ENCODE measurements at places on chromosomes 3 and 15.

- no peak for DNase-seq
Observed at GRCh38 chr3:191966556-191966955, 505.6 kb downstream of the PYDC2 start.

DNA sequence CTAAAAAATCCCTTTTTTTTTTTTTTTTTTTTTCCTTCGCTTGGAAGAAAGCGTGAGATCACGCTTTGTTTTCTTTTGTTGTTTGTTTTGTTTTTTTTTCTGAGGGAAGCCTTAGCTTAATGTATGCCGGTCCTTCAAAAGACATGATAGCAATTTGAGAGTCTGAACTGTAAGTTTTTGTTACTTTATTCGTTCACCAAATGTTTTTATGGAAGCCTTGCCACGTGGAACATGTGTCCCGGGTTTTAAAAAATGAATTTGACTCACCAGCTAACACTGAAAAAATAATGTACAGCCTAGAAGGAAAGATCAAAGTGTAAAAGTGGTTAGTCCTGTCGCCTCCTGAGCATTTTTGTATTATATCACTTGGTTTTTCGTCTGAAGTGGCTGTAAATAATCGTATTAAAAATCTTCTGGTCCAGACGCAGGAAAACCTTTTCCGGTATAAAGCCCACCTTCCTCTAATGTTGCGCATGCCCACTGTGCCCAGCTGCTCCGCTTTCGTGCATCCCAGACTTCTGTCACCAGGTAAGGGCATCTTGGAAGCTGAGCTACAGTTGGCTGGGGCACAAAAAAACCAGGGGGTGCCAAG is 795 bp upstream of the MYNN start:
- DNase-seq: no peak

DNA sequence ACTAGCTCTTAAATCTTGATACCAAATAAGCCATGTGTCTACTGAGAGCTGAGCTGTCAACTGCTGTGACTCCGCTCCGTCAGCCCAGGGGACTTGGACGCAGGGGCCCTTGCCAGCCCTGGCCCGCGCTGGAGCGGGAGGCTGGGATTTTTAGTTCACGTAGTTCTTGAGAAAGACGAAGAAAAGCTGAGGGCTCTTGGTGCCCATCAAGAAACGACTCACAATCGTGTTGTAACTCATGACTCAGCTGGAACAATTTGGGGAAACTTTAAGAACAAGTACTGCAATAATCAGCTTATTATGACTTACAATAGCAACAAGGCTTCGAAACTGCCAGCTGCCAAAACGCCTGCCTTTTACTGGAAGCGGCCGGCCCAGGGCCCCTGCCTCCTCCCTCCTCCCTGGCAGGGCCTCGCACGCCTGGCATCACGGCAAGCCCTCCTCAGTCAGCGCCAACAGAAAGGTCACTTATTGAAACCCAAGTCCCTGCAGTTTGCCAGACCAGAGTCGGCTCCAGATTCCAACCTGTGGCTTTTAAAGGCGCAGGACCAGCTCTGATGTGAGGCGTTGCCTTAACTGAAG is 60.3 kb downstream of the RGMA start:
- peak; percentile 55 for DNase-seq

- DNase-seq: peak; percentile 45
Observed at GRCh38 chr3:51982352-51982837, 940 bp upstream of the ACY1 start.

DNA sequence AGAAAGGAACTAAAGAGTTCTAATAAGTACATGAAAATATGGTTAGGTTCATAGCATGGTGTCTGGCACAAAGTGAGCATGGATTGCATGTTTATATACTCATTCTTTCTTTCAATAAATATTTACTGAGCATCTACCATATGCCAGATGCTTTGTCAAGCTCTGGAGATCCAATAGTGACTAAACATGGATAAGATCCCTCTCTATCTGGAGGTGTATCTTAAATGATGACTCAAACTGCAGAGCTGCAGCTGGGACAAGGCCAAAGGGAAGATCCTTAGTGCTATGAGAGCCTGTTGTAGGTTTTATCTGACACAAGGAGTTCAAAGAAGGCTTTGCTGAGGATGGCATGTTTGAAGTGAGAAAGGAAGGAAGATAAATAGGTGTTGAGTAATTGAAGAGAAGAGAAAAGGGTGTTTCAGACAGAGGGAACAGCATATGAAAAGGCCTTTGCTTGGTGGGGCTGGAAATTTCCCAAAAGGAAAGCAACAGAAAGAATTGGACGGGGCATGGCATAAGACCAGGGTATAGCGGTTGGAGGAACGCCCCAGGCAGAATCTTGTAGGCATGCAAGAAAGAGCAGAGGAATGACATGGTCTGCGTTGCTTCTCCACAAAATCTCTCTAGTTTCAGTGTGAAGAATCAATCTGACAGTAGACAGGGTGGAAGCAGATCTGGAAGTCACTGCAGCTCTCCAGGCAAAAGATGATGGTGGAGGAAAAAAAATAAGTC is 239.9 kb upstream of the LRTM1 start:
- DNase-seq: no peak

All from common myeloid progenitor, CD34-positive (primary cell).